Hypothalamus (tissue), 51 donors: ENCODE measurements at places on chromosomes 7 and 10.

GRCh38 chr10:29033311-29033940, 255.4 kb upstream of the LYZL1 start:
- no peak for DNase-seq

DNA sequence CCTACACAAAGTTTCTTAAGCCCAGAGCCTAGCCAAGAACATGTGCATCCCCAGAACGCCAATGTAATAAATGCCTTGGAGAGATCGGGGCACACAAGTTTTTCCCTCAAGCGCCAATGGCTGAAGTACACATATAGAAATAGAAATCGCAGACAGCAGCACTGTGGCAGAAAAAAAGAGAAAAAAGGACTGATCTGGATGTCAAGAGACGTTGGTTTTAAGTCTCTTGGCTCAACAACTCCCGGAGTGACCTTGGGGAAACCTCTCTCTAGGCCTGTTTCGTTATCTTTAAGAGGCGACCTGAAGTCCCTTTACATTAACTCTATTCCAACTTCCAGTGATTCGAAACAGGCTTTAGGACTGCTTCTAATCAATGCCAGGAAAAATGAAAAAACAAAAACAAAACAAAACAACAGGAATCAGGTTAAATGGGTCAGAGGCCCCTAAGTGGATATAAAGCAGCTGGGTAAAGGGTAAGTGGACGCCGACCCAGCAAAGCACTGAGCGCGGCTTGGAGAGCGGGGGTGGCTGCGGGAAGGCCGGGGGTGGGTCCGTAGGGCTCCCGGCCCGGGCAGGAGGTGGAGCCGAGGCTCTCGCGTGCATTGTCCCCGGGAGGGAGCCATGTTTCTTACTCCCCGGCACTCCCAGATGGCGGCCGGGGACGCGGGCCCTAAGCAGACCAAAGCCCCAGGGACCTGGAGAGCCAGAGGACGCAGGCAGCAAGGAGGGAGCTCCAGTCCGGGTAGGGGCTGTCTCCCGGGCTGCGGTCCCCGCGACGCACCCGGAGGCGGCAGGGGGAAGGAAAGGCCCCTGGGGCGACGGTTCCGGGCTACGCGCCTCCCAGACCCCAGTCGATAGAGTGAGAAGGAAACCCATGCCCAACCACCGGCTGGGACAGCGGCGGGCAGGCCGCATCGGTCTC, 757 bp downstream of the EIF3A start:
- DNase-seq = no peak

DNA sequence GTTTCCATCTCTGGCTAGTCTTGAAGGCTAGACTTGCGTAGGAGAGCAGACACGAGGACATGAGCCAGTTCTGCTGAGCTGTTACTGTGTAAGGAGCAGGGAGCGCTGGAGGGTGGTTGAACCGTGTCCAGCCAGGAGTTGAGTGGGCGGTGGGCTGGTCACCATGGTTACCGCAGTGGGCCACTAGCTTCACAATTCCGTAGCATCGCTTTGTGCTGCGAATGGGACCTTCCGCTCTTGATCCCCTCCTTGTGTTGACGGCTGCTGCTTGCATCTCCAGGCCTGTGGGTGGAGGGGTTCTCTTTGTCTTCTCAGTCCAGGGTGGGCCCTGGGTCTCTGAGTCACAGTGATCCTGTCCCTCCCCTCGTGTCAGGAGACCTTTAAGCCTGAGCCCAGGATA, 49.4 kb upstream of the OCM start:
- no peak for DNase-seq

DNA sequence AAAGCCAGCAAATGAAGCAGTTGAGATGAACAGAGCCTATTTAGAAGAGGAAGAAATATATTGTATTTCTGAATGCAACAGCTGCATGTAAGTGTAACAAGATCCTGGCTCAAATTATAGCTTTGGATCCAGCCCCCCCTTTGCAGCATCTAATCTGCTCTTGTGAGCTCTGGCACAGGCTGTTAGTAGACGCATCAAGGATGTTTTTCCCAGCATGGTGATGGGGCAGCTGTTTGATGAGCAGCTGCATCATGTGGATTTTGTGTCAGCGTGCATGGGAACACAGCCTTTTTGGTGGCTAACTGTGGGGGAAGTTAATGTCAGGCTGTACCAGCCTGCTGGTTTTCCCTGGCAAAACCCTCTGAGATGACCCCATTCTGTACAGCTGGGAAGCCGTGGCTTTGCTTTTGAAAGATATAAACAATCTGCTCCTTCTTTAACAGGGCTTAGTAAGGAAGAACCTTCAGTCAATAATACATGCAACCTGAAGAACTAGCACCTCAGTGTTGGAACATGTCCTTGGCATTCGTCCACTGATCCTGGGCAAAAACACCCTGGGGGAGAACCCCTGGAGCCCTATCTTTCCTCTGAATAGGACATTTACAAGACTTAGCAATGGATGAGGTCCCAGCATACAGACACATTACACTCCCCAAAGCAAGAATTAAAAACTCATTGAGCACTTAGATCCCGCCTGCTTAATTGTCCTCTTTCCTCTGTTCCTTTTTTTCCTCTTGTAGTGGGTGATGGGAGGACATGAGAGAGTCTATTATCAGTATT, 70.6 kb downstream of the NPS start:
- peak; percentile 67 for DNase-seq

DNA sequence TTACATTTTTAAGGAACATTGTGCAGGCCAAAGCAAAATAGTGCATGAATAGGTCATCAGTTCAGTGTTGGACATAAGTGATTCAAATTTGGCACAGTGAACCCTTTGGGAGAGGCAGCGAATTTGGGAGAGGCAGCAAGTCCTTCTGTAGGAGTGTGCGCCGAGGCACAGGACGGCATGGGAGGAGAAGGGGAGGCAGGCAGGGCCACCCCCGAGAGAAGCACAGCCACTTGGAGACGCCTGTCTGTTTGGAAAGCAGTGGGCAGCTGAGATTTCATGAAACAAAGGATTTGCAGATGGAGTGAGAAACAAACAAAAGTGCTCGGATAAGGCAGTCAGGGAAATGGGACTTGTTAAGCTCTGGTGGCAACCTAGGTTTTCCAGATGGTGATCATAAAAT, 30.6 kb downstream of the VIPR2 start:
- no peak for DNase-seq

DNA sequence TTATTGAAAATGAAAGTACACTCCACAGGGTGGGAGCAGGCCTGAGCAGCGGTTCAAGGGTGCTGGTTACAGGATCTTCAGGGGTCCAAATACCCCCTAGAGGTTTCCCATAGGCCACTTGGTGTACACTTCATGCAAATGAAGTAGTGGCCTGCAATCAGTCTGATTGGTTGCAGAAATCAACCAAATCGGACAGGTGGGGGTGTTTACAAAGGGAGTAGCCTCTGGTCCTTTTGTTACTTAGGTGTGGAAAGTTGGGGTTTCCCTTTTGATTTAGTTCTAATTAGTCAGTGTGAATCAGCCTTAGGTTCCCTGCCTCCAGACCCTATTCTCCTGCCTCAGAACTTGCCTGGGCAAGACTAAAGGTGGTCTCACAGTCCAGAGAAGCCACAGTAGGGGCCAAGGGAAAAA, 49.6 kb downstream of the SYPL1 start:
- DNase-seq = no peak

DNA sequence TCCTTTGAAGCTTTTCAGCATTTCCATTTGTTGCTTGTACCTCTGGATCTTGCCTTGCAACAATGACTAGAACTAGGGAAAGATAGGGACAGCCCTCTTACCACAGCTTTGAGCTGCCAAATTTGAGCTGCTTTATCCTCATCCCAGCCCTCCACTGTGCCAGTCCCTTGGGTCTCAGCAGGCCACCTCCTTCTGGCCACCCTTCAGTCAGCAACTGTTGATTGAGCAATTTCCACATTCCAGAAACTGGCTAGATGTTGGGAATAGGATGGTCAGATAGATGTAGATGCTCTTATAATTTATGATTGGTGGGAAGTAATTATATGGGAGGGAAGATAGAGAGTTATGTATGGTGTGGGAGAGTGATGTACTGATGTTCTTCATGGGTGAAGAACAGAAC, 100.1 kb downstream of the ST7 start:
- no peak for DNase-seq

- DNase-seq = no peak
Observed at GRCh38 chr7:93327006-93327633, 95.0 kb downstream of the VPS50 start.

GRCh38 chr7:94050046-94050445, 45.9 kb upstream of the BET1 start:
- no peak for DNase-seq

- no peak for DNase-seq
Observed at GRCh38 chr7:101177644-101178043, 2.4 kb downstream of the NAT16 start.

GRCh38 chr10:79329529-79329928, 17.7 kb upstream of the PPIF start:
- DNase-seq = no peak

- no peak for DNase-seq
Observed at GRCh38 chr10:122257041-122257440, 14.1 kb upstream of the BTBD16 start.

GRCh38 chr10:63977329-63977923, 456.2 kb downstream of the REEP3 start:
- no peak for DNase-seq

GRCh38 chr7:5598769-5599371, 175.2 kb upstream of the TNRC18 start:
- no peak for DNase-seq

GRCh38 chr10:97178074-97178473, 7.7 kb downstream of the SLIT1 start:
- DNase-seq = no peak

GRCh38 chr7:37052705-37053104, 328.4 kb upstream of the AOAH start:
- DNase-seq = no peak

GRCh38 chr10:124997771-124998623, 56.1 kb downstream of the ZRANB1 start:
- DNase-seq = no peak

DNA sequence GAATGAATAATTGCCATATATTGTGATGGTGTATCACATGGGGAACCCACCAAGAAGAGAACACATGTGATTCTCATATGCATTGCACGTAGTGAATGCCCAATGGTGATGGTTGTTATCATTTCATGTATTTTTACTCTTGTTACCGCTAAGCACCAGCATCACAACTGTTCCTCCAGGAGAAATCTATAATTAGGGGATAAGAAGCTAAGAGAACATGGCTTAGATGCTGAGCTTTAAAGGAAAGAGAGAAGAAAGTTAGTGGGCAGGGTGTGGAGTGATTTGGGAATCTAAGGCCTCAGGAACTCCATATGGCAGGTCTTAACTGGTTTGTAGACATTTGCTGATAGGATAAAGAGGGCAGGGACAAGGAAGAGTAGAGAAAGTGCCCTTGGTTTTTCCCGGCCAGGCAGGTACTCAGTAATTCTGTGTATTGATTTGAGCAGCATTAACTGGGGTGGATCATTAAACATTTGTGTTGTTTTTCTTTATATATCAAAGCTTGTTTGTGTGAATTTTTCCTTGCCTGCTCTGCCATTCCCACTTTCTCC, 145.9 kb downstream of the LRRC4 start:
- DNase-seq = no peak

- DNase-seq = no peak
Observed at GRCh38 chr10:20977300-20977699, 80.2 kb upstream of the NEBL start.

- DNase-seq = no peak
Observed at GRCh38 chr10:18333621-18334020, 193.4 kb downstream of the CACNB2 start.
